Stimulated activated CD4-positive, alpha-beta T cell treated with anti-CD3 and anti-CD28 coated beads, Interleukin-2, amount 100 ng/mL, for 24 hours (primary cell): ENCODE measurements at places on chromosomes 7 and 10.
A peak's percentile ranks its signal among the peaks of the same experiment; 100 is the strongest.

- no peak for DNase-seq
Observed at GRCh38 chr7:70645279-70645678, 486.7 kb upstream of the GALNT17 start.

DNA sequence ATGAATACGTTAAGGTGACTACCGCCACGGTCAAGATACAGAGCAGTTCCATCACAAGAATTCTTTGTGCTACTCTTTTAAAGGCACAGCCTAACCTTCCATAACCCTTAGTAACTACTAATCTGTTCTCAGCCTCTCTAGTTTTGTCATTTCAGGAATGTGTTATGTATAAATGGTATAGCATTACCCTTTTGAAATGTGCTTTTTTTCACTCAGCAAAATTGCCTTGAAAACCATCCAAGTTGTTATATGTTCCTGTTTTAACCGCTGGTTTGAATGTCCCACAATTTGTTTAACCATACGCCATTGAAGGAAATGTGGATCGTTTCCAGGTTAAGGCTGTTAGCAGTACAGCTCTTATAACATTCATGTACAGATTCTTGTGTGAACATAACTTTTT lies 32.0 kb downstream of the WAC start:
- DNase-seq: no peak

GRCh38 chr7:64875658-64876406 lies 27.2 kb upstream of the ZNF273 start:
- DNase-seq: no peak

DNA sequence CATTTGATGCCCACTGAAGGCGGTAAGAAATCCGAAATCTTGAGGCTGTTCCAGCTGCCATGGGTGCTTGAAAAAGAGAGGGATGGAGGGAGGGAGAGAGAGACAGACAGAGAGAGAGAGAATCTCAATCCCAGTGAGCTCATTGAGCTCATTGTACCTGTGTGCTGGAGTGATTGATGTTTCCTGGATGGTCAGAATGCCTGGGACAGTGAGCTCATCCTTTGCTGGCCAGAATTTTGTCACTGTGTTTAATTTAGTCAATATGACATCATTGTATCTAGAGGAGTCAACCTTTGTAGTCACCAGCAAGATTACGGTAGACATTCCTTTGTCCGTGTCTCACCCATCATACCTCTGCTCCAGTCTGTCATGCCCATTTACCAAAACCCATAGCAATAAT lies 625.4 kb upstream of the POM121L12 start:
- DNase-seq: no peak

- DNase-seq: peak; percentile 19
Observed at GRCh38 chr10:15370212-15370855, 755 bp downstream of the FAM171A1 start.

DNA sequence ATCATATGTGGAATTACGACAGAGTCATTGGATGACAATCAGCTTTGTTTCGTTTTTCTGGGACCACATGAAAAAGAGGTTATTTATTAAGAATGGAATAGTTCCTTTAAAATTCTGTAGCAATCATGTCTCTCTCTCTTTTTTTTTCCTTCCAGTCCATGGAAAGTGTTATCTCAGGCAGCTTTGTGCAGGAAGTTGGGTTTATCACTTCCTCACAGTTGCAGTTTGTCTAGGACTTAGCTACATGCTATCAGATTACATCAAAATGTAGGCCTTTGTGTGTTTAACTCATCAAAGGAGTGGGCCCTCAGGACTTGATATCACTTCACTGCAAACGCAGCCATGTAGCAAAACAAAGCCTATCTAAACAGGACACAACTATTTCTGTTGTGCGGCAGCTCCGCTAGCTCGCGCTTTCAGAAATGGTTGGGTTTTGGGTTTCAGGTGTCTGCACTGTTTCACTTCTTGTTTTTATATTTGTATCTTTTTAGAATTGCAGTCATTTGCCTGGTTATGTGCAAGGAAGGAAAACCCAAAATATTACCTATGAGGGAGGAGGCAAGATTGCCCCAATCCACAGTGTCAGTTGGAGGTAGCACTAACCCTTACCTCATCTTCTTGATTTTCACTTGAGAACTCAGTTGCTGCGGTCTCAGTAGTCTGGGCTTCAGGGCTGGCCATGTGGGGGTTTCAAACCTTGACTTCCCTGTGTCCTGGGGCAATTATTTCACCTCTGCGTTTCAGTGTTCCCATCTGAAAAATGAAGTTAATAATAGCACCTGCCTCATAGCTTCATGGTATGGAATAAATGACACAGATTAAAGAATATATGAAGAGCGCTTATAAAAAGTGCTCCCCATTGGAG lies 66.7 kb downstream of the HHEX start:
- DNase-seq: no peak

DNA sequence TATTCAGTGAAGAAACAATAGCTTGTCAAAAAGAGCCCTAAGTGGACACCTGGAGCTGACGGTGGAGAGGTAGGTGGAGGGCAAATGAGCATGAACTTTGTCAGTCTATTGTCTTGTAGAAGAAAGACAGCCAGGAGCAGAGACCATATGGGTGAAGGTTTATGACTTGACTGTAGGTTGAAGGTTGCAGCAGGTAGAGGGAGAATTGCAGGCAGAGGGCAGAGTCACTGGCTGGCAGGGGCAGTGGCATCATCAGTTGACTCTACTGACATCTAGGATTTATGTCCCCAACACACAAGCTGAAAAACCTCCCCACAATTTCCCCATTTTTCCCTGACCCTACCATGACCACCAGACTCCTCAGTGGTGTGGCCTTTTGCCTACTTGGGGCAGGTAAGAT lies 243.6 kb upstream of the PRSS58 start:
- DNase-seq: no peak

DNA sequence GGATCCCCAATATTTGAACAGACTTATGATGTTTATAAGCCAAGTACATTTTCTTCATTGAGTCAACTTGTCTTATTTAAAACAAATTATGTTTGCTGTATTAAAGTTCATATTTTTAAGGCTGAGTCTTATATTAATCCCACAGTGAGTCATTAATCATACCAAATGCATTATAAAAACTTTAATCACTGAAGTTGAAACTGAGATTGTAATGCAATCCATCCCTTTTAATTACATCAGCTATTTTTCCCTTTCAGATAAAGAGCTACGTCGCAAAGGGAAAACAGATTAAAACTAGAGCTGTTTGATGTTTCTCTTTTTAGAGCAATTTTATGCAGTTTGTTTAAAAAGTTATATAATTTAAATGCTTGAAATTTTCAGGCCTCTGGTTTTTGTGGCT lies 183.0 kb downstream of the ARID5B start:
- DNase-seq: no peak

- no peak for DNase-seq
Observed at GRCh38 chr10:2380218-2380617, 642.9 kb upstream of the ADARB2 start.

GRCh38 chr7:143227806-143228205 lies 6.0 kb downstream of the TAS2R40 start:
- DNase-seq: no peak

- no peak for DNase-seq
Observed at GRCh38 chr7:52501696-52502095, 533.7 kb upstream of the POM121L12 start.

DNA sequence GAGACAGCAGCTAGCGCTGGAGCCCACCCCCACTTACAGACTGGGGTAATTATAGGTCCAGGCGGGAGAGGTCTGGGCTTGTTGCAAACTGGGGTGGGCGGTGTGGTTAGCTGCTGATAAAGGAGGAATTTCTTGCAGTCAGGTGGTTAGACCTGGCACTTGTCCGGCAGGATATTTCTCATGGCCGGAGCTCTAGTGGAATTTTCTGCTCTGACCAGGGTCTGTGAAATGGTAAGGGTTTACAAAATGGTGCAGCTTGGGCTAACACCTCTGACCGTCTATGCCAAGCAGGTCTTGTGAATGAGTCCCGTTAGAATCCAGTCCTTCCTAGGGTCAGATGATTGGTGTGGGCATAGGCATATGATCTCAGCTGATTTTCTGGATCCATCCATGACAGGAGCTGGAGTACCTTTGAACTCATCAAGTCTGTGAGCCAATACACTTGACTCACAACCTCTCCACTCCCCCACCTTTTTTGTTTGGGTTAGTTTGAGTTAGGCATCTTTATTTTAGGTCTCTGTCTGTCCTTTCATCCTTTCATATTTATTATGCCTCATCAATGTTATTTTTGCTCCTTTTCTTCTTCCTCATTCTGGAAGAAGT lies 213.4 kb downstream of the SUGCT start:
- no peak for DNase-seq

DNA sequence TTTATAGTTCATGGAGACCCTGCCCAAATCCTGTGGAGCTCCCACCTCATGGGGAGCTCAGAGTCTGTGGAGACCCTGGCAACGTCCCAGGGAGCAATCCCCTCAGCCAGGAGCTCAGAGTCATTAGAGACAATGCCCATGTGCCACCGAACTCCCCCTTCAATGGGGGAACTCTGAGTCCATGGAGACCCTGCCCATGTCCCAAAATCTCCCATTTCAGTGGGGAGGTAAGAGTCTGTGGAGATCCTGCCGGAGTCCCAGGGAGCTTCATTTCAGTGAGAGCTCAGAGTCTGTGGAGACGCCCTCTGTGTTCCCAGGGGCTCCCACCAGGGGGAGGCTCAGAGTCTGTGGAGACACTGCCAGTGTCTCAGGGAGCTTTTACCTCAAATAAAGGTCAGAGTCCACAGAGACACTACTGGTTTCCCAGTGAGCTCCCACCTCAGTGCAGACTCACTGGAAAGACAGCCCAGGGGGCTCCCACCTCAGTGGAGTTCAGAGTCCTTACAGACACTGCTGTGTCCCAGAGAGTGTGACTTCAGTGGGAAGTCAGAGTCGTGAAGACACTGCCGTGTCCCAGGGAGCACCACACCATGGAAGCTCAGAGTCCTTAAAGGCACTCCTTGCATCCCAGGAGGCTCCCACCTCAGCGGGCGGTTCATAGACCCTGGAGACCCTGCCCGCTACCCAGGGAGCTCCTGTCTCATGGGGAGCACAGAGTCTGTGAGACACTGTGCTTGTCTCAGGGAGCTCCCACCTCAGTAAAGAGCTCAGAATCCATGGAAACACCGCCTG lies 5.0 kb downstream of the MYO1G start:
- DNase-seq: peak; percentile 62

- no peak for DNase-seq
Observed at GRCh38 chr7:151454305-151454704, 14.4 kb upstream of the CRYGN start.

- DNase-seq: no peak
Observed at GRCh38 chr10:118672766-118673715, 77.6 kb upstream of the PRLHR start.

GRCh38 chr10:12685261-12686058 lies 316.1 kb downstream of the CCDC3 start:
- DNase-seq: no peak

- DNase-seq: no peak
Observed at GRCh38 chr7:139111811-139112301, 2.3 kb upstream of the ZC3HAV1 start.

- DNase-seq: peak; percentile 38
Observed at GRCh38 chr10:122490786-122491680, 29.7 kb downstream of the HTRA1 start.

GRCh38 chr10:83862723-83863122 lies 276.6 kb upstream of the GHITM start:
- no peak for DNase-seq

GRCh38 chr7:74176555-74176954 lies 2.4 kb downstream of the EIF4H start:
- no peak for DNase-seq

- no peak for DNase-seq
Observed at GRCh38 chr7:95553939-95554338, 42.4 kb downstream of the PDK4 start.

DNA sequence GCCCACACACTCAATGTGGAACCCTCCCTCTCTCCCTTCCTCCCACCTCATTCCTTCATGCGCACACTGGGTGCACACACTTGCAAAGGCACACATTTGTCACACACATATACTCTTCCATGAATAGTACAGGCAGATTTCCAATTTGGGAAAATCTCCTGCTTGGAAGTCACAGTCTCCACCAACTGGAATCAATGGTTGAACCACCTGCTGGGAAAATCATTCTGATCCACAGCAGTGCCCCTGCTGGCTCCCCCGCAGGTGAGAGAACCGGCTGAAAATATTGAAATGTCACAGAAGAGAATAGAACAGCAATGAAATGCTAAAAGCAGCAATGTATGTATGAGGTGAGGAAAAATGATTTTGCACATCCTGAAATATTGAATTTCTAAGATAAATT lies 232.7 kb downstream of the ADAM12 start:
- no peak for DNase-seq

GRCh38 chr7:7099584-7100014 lies 82.7 kb upstream of the C1GALT1 start:
- no peak for DNase-seq

GRCh38 chr10:13773043-13773442 lies 186.3 kb downstream of the PRPF18 start:
- no peak for DNase-seq

DNA sequence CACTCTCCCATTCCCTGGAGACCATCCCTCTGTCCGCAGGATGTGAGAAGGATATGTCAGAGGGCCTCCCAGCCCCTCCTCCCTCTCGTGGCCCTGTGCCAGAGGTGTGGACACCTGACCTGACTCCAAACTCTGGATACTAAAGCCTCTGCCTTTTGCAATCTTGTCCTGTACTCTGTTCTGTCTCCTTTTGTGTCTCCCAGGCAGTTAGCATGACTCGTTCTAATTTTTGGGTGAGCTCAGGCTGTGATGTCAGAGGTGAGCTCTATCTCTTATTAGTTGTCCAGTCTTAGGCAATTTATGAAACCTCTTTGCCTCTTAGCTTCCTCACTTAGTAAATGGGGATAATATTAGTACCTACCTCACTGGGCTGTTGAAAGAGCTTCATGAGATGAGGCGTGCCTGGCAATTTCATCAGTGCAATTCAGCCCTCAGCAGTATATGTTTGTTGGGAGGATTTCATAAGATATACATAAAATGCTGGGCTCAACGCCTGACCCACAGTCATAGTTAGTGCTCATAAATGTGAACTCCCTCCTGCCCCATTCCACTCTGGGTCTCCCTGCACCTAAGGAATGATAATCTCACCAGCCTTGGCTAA lies 10.9 kb downstream of the MARVELD1 start:
- DNase-seq: no peak

- no peak for DNase-seq
Observed at GRCh38 chr7:77980087-77980713, 181.6 kb downstream of the PHTF2 start.

DNA sequence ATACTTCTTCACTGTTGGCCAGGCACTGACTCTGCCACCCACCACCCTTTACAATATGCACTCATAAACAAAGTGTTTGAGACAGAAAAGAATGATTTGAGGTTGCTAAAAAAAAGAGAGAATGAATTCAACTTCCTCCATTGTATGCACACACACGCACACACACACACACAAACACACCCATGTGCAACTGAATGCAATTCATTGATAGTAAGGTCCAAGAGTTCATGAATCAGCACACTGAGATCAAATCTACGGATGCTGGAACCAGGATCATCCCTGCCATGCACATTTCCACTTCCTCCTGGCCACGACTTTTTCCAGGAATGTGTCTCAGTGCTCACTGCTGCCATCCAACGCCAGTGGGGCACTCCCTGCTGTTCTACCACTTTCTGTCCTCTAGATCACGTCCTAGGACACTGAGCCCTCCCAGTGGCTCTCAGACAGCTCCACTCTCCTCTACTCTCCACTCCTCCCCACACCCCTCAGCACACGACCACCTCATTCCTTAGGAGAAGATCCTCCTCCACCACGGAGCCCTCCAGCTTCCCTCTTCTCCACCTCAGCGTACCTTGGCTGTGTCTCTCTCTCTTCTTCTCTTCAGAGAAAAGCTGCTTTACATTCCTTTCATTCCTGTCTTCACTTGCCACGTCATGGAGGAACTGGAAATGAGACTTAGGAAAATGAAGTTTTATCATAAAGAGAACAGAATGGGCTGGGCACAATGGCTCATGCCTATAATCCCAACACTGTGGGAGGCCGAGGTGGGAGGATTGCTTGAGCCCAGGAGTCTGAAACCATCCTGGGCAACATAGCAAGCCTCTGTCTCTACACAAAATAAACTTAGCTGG lies 12.0 kb upstream of the TMEM213 start:
- DNase-seq: no peak
